ENCODE measurements at places on chromosomes 16 and 17.

DNA sequence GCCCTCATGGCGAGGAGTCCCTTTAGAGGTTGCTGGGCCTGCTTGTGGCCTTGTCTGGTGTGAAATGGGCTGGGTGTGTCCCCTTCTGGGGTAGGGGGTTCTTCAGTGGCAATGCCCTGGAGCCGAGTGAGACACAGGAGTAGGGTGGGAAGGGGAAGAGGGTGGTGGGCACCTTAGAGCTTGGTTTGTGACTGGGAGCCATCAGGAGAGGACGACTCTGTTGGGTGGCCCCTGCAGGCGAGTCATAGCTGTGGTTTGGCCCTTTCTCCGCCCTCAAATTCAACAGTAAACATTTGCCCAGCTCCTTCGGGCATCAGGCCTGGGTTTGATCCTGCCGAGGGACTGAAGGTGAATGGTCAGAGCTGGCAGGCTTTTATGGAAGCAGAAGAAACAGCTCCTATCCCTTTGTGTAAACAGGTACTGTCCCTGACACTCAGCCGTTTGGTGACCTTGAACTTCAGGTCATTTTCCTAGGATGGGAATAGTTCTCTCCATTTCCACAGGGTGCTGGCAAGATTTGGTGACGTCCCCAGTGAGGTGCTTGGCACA is 2.9 kb downstream of the E4F1 start:
- DNase-seq = no peak

DNA sequence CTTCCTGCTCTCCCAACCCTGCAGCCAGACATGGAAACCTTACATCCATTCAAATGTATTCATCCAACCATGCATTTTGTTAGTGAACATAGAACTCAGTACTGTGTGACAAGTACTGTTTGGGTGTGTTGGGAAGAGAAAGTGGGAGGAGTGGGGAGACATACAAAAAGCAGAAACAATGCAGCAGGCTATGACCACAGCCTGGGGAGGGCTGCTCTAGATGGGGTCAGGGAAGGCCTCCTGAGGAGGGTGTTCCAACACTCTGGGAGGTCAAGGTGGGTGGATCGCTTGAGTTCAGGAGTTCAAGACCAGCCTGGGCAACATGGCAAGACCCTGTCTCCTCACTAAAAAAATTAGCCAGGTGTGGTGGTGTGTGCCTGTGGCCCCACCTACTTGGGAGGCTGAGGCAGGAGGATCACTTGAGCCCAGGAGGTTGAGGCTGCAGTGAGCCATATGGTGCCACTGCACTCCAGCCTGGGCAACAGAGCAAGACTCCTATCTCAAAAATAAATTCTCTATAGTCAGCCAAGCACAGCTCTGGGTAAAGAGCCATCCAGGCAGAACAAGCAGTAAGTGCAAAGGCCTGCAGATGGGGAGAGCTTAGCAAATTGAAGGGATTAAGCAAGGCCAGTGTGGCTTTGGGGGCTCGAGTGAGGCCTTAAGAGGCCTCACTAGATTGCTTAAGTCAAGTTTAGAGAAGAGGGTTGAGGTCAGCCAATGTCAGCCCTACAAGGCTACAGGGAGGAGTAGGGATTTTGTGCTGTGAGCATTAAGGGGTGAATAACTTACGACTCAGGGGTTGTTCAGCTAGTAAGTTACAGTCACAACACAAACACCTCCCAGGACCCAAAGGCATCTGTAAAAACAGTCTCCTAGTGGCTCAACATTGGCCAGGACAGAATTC is 5.5 kb downstream of the SLC13A2 start:
- DNase-seq = no peak

DNA sequence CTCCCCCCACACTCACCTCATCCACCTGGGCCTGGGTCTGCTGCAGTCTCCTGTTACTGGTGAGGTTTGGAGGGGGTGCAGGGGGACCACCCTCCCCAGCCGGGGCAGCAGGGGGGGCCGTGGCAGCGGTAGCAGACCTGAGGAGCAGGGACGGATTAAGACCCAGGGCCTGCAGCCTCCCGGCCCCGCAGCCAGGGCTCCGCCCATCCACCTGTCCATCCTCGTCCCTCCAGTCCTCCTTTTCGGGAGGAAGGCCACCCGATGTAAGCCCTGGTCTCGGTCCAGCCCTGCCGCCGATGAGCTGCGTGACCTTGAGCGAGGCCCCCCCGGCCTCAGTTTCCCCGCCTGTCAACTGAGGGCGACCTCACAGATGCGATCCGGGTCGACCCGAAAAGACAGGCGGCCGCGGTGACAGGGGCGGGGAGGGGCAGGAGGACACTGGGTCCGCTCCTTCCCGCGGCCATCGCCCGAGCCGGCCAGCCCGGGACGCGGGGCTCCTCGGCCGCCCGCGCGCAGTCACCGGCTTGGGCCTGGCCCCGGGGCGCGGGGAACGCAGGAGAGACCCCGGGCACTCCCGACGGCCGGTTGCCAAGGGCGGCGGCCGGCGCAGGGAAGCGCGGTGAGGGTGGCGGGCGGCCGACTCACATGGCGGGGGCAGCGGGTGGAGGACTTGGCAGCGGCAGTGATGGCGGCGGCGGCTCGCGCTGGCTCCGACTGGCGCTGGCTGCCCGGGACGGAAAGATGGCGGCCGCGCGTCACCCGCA is at the start of gene VAMP2:
Gene VAMP2 (minus strand): TSS at position 716 of the 764 bp plus-strand sequence. CDS start 69 bp downstream, at position 647.
- peak; percentile 63 for DNase-seq

- DNase-seq = no peak
These were observed 7.3 kb upstream of the SMIM36 start for GRCh38 chr17:55518510-55518909.

DNA sequence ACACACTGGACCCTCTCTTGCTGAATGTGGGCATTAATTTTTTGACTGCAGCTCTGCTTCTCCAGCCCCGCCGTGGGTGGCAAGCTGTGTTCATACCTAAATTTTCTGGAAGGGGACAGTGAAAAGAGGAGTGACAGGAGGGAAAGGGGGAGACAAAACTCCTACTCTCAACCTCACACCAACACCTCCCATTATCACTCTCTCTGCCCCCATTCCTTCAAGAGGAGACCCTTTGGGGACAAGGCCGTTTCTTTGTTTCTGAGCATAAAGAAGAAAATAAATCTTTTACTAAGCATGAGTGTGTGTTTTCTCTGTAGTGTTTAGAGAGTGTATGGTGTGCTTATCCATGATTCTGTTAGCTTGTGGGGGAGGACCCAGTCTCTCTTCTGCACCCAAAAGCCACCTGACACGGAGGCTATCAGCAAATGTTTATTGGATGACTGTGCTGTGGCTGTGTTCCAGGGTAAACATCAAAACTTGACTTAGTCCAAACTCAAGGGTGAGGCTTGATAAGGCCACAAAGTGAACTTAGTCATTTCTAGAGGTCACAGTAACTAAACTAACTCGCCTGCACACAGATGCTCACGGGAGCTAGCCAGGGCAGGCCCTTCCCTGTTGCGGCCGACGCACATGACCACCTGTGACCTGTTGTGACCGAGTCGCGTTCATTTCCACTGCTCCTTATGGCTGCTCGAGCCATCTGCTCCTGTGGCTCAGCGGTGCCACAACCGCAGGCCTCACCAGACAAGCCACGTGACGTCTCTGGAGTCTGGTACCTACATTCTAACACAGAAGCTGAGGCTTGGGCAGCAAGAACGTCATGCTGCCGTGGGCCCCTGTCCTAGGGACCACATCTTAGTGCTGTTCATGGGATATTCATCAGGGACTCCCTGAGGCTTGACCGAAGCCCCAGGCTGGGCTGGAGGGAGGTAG is 9.8 kb upstream of the MED11 start:
- no peak for DNase-seq

DNA sequence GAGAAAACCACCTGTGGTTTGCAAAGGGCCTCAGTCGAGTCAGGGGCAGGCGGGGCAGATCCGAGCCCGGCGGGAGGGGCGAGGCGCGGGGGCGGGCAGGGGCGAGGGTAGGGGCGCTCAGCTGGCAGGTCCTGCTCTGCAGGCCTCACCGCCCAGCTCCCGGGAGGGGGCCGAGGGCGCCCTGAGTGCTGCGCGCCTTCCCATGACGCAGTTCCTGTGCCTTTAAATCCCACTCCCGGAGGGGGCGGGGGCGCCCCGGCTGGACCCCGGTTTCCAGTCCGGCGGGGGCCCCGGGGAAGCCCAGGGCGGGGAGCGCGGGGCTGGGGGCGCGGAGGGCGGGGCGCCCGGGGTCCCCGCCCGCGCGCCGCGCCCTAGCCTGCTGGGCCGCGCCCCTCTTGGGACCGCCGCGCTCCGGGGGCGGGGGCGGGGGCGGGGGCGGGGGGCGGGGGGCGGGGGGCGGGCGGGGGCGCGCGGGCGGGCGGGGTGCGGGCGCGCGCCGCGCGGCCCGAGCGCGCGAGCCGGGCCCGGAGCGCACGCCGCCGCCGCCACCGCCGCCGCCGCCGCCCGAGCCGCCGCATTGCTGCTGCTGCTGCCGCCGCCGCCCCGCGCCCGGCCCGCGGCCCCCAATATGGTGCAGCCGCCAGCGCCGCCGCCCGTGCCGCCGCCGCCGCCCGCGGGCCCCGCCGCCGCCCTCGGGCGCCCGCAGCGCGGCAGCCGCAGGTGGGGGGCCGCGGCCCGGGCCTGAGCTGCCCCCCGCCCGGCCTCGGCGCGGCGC is at the start of gene JPH3:
Gene JPH3 (plus strand): TSS at position 508 of the 775 bp plus-strand sequence. CDS start 639 bp downstream, outside the sequence.
- no peak for DNase-seq

- DNase-seq = peak; percentile 41
These were observed 199.8 kb upstream of the CHMP6 start for GRCh38 chr17:80791758-80792284.

- DNase-seq = no peak
These were observed 412 bp downstream of the EPN2 start for GRCh38 chr17:19237389-19238166.

DNA sequence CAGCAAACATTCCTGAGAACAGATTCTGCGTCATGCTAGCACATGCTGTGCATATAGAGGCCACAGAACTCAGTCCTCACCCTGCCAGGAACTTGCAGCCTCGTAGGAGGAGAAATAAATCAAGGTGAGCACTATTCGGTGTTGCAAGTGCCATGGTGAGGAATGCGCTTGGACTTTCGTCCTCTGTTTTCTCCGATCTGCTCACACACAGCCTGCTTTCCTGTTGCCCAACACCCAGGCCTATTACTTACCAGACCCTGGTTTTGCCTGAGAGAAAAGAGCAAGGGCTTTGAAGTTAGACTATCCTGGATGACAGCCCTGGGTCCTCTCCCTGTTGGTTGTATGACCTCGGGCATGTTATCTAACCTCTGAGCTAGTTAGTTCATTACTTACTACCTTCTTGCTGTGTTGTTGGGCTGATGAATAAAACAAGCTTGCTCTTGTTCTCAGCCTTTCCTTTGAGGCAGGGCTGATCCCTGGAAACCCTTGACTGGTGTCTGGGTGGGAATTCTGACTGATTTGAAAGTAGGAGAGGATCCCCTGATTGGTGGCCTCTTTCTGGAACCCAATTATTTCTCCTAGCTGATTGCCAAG is 2.9 kb downstream of the ACSF2 start:
- DNase-seq = no peak

- peak; percentile 51 for DNase-seq
These were observed 12.6 kb downstream of the PHB1 start for GRCh38 chr17:49401971-49402611.

DNA sequence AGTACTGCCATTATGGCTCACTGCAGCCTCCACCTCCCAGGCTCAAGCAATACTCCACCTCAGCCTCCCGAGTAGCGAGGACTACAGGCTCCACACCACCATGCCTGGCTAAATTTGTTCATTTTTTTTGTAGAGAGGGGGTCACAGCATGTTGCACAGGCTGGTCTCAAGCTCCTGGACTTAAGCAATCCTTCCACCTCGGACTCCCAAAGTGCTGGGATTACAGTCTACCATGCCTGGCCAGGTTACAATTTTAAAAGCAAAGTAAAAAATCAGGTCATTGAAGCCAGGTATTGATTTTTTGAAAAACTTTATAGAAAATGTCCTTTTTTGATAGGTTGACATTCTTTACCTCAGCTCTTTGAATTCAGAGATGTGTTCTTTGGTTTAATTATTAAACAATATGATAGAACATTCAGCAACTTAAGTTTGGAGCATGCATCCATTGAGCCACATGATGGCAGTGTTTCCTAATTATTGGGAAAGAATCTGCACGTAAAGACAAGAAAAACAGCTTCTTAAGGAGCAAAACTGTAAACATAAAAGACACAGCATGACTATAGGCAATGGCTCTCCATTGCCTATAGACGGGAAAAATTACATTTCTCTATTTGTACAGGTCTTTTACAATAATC is 1.7 kb upstream of the SLC16A11 start:
- DNase-seq = no peak

- DNase-seq = peak; percentile 43
These were observed 30.6 kb downstream of the RPTOR start for GRCh38 chr17:80575057-80575875.

DNA sequence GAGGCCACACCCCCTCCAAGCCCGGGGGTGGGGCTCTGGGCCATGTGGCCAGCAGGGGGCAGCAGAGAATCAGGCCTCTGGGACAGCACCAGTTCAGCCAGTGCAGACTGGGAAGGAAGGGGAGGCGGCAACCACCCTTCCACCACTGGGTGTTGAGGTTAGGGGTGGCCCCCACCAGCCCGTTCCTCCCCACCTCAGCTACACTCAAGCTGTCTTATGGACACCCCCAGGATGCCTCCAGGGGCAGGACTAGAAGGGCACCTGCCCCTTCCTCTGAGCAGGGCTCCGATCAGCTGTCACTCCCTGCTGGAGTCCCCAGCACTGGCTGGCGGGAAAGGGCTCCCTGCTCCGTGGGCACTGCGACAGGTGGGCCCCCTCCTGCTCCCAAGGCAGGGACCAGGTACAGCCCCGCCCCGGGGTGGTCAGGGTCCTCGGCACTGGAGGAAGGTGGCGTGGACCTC is 21.8 kb downstream of the KATNB1 start:
- DNase-seq = peak; percentile 66

DNA sequence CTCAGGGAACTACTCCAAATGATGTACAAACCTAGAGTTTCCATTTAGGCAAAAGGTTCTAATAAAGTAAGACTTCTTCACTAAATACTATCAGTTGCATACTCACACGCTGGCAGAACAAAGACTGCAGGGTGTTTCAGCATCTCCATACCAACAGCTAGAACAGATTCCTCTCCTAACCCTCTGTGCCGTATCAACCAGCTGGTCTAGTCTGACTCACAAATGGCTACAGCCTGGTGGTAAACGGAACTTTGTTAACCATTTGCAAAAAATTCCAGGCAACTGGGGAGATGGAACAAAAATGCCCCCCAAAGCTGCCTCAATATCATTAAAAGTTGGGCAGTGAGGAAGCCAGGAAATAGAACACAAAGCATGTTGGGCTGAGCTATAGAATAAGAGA is 217.1 kb downstream of the GRIN2A start:
- no peak for DNase-seq

GRCh38 chr16:61946019-61946418 is 90.2 kb downstream of the CDH8 start:
- no peak for DNase-seq

GRCh38 chr17:45146890-45147580 is 1.2 kb upstream of the HEXIM1 start:
- DNase-seq = no peak

DNA sequence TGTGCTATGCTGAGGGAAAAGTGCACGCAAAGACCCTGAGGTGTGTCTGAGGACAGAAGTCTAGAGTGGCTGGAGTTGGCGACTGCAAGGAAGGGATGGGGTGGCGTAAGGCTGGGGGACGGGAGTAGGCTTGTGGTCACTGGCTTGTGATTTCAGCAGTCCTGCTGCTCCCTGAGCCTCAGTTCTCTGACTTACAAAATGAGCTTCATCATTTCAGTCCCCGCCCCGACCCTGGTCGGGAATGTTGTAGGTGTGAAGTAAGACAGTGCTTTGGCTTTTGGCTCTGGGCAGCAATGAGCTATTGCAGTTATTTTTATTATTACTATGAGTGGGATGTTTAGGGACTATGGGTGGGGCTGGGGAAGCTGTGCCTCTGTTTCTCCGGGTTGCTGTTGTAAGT is 8.6 kb downstream of the ADGRG1 start:
- no peak for DNase-seq
